ENCODE measurements at places on chromosomes 2 and 18. TPM values are rescaled to one million over a fixed set of nuclear protein-coding genes. Genes with fewer than 3 reads are reported as not detected.

DNA sequence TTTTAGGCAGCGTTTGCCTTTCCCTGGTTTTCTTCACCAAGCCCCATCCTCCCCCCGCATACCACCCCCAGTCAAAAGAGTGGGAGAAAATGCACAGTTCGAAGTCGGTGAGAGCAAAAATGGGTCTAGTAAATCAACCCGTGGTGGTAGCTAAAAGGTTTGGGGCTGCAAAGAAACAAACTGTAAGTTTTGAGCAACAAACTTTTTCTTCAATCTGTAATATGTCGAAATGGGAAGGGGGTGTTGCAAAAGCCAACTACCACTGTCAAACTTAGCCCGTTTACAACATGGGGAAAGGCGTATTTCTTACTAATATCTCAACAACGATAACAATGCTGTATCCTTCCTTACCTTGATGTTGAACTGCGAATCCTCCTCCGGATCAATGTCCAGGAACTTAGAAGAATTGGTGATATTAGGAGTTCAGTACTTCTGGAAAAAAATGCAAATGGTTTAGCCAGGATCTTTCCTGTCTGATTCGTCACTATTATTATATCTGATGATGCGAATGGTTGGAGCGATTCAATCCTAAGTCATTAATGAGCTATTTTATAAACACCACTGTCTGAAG lies 2.4 kb upstream of the SATB2 start:
- DNase-seq, result no peak

- DNase-seq, result no peak
These were observed 35.1 kb upstream of the LHCGR start for GRCh38 chr2:48790407-48791170.

GRCh38 chr2:33062665-33063250 lies 116.0 kb downstream of the LTBP1 start:
- DNase-seq, result no peak

Gene GKN1
- total RNA-seq, result not detected

DNA sequence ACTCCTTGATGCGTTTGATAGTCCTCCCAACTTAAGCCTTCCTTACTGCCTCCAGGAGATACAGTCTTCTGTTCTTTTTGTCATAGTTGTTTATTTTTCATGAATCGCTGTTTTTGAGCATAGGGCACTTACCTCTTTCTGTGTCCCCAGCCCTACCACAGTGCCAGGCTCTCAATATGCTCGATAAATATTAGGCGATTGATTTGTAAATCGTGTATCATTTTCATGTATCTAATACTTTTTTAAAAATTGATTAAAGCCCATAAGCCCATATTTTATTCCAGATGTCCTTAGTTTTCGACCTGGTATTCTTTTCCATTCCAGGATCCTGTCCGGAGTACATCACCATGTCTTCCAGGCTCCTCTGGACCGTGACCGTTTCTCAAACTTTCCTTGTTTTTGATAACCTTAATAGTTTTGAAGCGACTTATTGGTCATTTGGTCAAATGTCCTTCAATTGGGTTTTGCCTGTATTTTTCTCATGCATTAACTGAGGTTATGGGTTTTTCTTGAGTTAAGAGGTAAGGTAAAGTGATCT lies 444 bp upstream of the MMADHC start:
- DNase-seq, result no peak

Gene HOXD9
- not detected for total RNA-seq

DNA sequence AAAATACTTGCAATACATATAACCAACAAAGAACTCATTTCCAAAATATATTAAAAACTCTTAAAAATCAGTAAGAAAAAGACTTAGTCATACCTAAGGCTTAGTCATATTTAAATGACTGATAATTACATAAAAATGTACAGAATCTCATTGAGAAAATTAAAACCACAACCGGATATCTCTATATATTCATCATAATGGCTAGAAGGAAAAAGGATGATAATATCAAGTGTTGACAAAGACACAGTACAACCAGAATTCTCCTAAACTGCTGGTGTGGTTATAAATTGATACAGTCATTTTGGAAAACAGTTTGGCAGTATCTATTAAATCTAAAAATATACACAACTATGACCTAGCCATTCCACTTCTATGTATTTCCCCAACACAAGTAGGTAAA lies 27.1 kb upstream of the IHH start:
- no peak for DNase-seq

DNA sequence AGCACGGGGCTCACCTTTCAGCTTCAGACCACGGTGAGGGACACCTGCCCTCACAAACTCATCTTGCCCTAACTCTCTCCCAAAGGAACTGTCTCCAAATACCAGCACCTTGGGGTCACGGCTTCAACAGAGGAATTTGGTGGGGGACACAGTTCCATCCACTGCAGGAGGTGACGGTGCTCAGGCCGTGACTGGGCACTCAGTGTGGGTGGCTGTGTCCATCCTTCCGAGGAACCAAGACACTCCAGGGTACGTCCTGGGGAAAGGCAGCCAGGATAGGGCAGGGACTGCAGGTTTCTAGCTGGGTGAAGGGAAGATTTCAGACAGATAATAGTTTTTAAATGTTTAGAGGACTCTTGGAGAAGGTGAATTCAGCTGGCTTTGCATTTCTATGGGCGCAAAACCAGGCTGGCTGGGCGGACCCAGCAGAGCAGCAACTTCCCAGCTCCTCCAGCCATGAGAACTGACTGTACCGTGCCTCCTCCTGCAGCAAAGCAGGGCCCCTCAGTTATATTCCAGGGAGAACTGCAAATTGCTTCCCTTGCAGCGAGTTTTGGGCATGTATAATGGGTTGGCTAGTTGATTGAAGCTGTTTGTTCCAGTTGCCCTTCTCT lies 23.9 kb upstream of the ALLC start:
- DNase-seq, result no peak

Gene ZNF407
- total RNA-seq, result 10.7 TPM

Gene C2orf66
- total RNA-seq, result not detected

DNA sequence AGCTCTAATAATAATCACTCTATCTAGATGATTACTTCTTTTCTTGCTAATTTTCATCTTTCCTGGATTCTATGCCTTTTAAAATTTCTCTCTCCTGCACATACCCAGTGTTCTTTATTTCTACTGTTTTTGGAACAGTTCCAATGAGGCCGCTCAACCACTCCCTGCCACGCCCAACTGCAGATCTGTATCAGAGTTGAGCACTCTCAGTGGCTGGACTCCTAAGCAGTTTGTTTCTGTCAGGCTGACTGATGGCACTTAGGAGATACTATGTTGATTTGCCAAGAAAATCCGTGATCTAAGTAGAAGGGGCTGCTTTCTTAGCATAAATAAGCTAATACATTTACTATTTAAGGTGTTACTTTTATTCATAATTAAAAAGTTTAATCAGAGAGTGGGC lies 192.8 kb downstream of the ARHGAP15 start:
- no peak for DNase-seq

- DNase-seq, result no peak
These were observed 34.9 kb downstream of the RNU4ATAC start for GRCh38 chr2:121565389-121566250.

Gene PRR30
- total RNA-seq, result not detected

Gene NPAS2
- total RNA-seq, result 38.0 TPM

All from Right ventricle myocardium inferior (tissue), 1 donor.